Hair follicular keratinocyte (primary cell): ENCODE measurements at places on chromosomes 7 and 10. TPM values are rescaled to one million over a fixed set of nuclear protein-coding genes. Genes with fewer than 3 reads are reported as not detected.

NUTM2B gene
- total RNA-seq: 0.62 and 0.99 TPM in 2 replicates

TMEM178B gene
- total RNA-seq: under 0.01 TPM in 1 of 2 replicates, not detected in the other

CLRN3 gene
- total RNA-seq: not detected in 2 replicates

CPN1 gene
- total RNA-seq: not detected in 2 replicates

AP1S1 gene
- 259 and 320 TPM in 2 replicates for total RNA-seq
